Activated CD4-positive, alpha-beta memory T cell treated with anti-CD3 and anti-CD28 coated beads for 36 hours (primary cell): ENCODE measurements at places on chromosomes 3 and 15. TPM values are rescaled to one million over a fixed set of nuclear protein-coding genes. Genes with fewer than 3 reads are reported as not detected.

GRCh38 chr15:60568301-60568742 is 89.4 kb upstream of the ICE2 start:
- DNase-seq, result no peak
- H3K4me3 ChIP-seq, result peak overlapping the region; percentile 35
- peaks cover 19% of the 10 kb centered on the region for H3K36me3 ChIP-seq
- no peaks in the 10 kb centered on the region for H3K27me3 ChIP-seq

DNA sequence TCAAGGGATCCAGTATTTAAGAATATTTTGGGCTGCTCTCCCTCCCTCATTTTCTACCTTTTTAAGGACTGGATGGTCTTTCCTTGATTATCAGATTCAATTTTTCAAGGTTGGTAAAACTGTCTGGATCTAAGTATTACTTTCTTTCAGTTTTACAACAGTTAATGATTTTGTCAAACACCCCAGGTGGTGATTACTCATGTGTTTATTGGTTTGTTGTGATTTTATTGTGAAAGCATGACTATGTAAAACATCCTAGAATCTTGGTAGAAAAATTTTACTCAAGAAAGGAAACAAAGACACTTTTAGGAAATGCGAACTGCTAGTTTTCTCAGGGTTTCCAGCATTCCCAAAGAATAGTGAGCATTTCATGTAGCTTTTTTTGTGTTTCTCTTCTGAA is 7.3 kb downstream of the GTF2E1 start:
- no peaks in the 10 kb centered on the region for H3K27me3 ChIP-seq
- H3K4me3 ChIP-seq, result no peak overlapping the region
- H3K27ac ChIP-seq, result no peak overlapping the region
- DNase-seq, result no peak
- H3K36me3 ChIP-seq, result peaks cover 41% of the 10 kb centered on the region

- H3K27me3 ChIP-seq, result no peaks in the 10 kb centered on the region
- DNase-seq, result peak; percentile 85
- H3K36me3 ChIP-seq, result no peaks in the 10 kb centered on the region
Observed at GRCh38 chr15:73927476-73928240, 1.4 kb downstream of the LOXL1 start.

DNA sequence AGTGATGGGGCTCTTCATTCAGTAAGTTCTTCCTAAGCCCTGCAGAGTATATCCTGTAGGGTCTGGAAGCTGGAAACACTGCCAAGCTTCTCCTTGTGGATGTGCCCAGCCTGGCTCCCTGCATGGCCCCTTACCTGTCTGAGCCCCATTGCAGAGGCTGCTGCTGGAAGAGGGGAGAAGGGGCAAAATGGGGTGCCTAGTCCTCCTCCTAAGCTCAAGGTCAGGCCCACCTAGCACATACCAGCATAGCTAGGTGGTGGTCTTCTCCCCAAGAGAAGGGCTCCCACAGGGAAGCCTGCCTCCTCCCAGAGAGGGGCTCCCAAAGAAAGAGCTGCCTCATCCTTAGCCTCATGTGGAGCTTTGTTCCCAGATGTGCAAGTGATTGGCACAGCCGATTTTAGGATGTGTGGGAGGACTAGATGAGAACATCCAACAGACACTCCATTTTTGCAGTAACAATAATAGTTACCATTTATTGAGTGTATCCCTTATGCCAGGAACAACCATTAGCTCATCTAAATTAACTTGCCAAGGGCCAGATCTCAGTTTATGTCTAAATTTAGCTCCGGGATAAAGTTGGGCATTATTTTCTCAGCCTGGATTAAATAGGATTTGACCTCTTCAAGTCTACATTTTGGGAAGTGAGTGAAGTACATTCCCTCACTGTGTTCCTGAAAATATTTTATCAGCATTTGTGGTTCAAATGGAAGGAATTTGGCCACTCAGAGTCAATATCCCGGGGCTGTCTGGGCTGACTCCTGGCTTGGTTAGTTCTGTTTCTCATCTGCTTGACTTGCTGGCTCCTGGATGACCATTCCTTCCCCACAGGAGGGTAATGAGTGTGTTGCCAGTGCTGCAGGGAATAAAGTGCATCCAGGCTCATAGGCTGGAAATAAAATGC is 291.1 kb upstream of the ROPN1 start:
- H3K4me1 ChIP-seq, result no peaks in the 10 kb centered on the region
- no peak overlapping the region for H3K27ac ChIP-seq
- no peaks in the 10 kb centered on the region for H3K36me3 ChIP-seq
- H3K4me3 ChIP-seq, result no peak overlapping the region
- H3K27me3 ChIP-seq, result peaks cover 13% of the 10 kb centered on the region

GRCh38 chr3:153050978-153051377 is 111.0 kb upstream of the RAP2B start:
- no peaks in the 10 kb centered on the region for H3K27me3 ChIP-seq
- H3K27ac ChIP-seq, result no peak overlapping the region
- DNase-seq, result no peak
- no peak overlapping the region for H3K4me3 ChIP-seq
- H3K36me3 ChIP-seq, result no peaks in the 10 kb centered on the region

- H3K36me3 ChIP-seq, result no peaks in the 10 kb centered on the region
- H3K27me3 ChIP-seq, result no peaks in the 10 kb centered on the region
- DNase-seq, result no peak
Observed at GRCh38 chr3:16686679-16687078, 81.5 kb upstream of the DAZL start.

- peaks cover 4% of the 10 kb centered on the region for H3K36me3 ChIP-seq
- H3K4me1 ChIP-seq, result peaks cover 32% of the 10 kb centered on the region
- H3K27ac ChIP-seq, result no peak overlapping the region
- H3K4me3 ChIP-seq, result no peak overlapping the region
Observed at GRCh38 chr15:31403606-31404005, 77.0 kb downstream of the KLF13 start.

DNA sequence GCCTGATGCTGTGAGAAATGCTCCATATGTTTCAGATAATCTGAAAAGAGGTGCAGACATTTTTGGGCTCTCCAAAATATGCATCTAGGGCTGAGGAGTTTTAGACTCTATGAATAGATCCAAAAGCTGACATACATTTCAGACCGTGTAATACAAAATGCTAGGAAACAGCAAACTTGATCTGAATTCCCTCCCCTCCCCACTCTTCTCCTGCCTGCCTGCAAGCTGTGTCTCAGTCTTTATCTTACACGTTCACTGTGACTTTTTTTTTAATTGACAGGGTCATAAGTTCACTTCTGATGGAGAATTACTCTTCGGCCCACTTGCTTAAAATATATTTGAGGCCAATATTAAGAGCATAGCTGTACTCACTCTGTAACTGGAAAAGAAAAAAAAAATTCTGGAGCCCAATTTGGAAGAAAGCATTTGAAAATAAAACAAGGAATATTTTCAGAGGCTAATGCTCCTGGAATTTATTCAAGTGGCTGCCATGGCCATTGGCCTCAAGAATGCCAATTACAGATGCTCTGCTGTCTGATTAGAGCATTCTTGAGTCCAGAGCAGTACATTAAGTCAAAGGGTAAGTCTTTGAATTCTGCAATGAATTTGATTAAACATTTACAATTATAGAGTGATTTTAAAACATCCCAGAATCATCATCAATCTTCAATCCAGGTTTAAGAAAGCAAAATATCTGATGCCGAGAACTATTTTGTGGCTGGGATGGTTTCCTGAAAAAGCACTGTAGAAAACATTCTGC is 146.2 kb upstream of the SEMA6D start:
- H3K36me3 ChIP-seq, result no peaks in the 10 kb centered on the region
- DNase-seq, result no peak
- no peak overlapping the region for H3K27ac ChIP-seq
- H3K27me3 ChIP-seq, result no peaks in the 10 kb centered on the region
- no peak overlapping the region for H3K4me3 ChIP-seq
- no peaks in the 10 kb centered on the region for H3K4me1 ChIP-seq

GRCh38 chr3:159453945-159454344 is 534.7 kb upstream of the IL12A start:
- H3K36me3 ChIP-seq, result no peaks in the 10 kb centered on the region
- no peak for DNase-seq
- no peak overlapping the region for H3K4me3 ChIP-seq
- H3K27me3 ChIP-seq, result no peaks in the 10 kb centered on the region

DNA sequence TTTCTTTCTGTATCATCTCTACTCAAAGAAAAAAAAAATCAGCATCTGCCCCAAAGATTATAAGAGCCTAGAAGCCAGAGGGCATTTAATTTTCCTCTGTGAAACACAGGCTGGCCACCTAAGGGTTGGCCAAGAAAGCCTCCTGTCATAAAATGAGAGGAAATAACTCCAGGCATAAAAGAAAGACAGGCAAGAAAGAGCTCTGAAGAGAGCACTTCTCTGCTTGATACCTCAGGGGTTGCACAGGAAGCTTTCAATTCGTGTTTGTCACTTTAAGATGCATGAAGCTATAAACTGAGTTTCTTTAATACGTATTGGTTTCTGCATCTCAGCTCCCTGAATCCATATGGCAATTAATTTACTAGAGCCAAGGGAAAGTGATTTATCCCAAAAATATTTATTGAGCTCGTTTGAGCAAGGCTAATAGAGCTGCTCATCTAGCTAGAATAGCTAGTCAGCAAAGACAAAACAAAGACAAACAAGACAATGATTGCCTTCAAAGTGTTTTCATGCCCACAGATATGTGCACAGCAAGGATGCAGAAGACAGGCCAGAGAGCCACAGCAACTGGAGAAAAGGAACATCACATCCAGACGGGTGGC is 35.5 kb downstream of the ATP8B4 start:
- H3K36me3 ChIP-seq, result no peaks in the 10 kb centered on the region
- no peak for DNase-seq
- peaks cover 3% of the 10 kb centered on the region for H3K27me3 ChIP-seq
- H3K4me1 ChIP-seq, result no peaks in the 10 kb centered on the region
- no peak overlapping the region for H3K4me3 ChIP-seq

DNA sequence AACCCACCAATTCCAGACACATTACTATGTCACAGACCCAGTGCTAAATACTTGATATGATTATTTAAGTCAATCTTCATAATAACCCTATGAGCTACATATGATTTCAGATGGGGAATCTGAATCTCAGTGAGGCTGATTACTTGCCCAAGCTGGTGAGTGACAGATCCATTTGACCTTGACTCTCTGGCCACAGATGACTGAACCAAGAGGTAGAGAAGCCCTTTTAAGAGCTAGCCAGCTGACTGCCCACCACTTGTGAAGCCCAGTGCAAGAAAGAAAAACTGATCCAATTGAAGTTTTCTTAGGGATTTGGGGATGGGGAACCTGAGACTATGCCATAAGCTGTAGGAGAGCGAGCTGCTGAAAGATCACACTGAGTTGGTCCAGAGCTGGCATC is 124.7 kb upstream of the SPATA12 start:
- DNase-seq, result no peak
- no peaks in the 10 kb centered on the region for H3K27me3 ChIP-seq
- no peak overlapping the region for H3K4me3 ChIP-seq
- H3K27ac ChIP-seq, result no peak overlapping the region
- peaks cover 14% of the 10 kb centered on the region for H3K36me3 ChIP-seq

- H3K27me3 ChIP-seq, result no peaks in the 10 kb centered on the region
- no peak overlapping the region for H3K27ac ChIP-seq
- H3K4me1 ChIP-seq, result no peaks in the 10 kb centered on the region
- H3K4me3 ChIP-seq, result no peak overlapping the region
- DNase-seq, result no peak
Observed at GRCh38 chr3:140427786-140428185, 250.1 kb upstream of the TRIM42 start.

The FILIP1L gene
- total RNA-seq, result 0.17 TPM

The CPNE9 gene
- not detected for total RNA-seq

The FRMD4B gene
- 32.8 TPM for total RNA-seq

The BRPF1 gene
- 27.3 TPM for total RNA-seq

The MAGEL2 gene
- not detected for total RNA-seq

The TRNT1 gene
- 53.6 TPM for total RNA-seq

The NDN gene
- 1.3 TPM for total RNA-seq

The BOC gene
- total RNA-seq, result not detected

The MKRN3 gene
- total RNA-seq, result 3.8 TPM
